ENCODE measurements at places on chromosomes 4 and X.

DNA sequence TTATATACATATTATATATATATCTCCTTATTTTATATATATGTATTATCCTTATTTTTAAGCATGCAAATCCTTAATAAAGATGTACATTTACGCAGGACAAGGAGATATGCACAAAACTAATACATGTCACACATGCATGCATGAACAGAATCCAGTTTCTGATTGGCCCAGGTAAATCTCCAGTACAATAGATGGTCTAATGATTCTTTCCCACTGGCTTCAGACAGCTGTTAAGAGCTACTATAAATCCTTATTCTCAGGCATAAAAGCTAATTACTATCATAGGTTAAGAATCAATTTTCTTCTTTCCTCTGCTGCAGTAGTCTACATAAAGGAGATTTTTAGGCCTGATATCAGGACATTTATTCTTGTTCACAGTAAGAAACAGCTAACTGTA is 689.8 kb downstream of the KCTD8 start:
- DNase-seq: no peak

DNA sequence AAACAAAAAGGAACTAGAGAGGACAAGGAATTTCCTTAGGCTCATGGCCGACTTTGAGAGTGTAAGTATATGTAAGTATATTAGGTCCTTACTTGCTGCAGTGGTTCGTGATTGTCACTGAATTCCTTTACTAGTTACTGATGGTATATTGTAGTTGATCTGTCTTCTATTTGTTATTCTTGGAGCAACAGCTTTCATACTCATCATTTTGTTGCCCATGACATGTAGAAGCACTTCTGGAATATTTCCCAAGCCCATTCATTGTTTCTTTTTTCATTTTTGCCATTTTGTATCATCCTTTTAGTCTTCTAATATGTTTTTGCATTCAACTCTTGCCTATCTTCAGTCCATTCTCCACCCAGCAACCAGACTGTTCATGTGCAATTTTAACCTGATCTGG is 170.0 kb downstream of the ARHGAP10 start:
- DNase-seq: no peak

GRCh38 chr4:95248720-95249425 is 299.9 kb downstream of the UNC5C start:
- no peak for DNase-seq

DNA sequence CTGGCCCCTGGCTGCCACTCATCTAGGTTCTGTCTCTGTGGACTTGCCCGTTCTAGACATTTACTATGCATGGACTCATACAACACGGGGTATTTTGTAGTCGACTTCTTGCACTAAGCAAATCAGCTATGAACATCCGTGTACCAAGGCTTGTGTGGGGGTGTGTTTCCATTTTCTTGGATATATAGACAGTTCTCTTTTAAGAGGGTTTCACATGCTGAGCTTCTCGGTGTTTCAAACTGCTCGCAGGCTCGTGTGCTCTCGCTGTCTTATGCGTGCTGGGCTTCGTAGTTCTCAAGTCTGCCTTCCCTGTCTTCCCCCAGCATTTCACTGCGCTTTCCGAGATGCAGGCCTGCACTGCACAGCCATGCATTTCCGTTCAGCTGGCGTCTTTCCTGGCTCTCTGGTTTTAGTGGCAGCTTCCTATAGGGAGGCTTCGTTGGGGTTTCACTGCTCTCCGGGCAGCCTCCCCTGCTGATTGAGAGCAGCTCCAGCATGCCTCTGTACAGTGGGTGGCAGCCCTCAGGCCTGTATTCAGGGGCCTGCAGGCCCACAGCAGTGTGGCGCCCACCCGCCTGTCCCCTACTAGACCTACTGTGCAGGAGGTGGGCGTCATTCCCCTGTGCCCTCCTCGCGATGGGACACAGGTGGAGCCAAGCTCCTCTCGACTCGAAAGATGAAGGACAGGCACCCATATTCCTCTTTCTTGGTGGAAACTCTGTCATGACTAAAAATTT is 27.6 kb downstream of the ZBTB49 start:
- no peak for DNase-seq

DNA sequence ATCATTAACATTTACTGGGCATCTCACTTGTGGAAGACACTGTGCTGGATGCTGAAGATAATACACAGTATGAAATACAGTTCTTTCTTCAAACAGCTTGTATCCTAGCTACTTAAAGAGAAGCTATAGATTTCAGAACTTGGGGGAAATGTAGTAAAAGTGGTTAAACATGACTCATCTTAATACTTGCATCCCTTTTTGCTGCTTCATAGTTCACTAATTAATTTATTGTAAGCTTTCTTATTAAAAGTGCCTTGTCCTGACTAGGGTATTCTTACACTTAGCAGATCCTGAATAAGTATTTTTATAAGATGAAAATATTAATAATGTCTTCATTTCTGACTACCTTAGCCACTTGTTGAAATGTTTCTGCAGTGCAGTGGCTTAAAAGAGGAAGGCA is 132.8 kb upstream of the STIM2 start:
- DNase-seq: no peak

DNA sequence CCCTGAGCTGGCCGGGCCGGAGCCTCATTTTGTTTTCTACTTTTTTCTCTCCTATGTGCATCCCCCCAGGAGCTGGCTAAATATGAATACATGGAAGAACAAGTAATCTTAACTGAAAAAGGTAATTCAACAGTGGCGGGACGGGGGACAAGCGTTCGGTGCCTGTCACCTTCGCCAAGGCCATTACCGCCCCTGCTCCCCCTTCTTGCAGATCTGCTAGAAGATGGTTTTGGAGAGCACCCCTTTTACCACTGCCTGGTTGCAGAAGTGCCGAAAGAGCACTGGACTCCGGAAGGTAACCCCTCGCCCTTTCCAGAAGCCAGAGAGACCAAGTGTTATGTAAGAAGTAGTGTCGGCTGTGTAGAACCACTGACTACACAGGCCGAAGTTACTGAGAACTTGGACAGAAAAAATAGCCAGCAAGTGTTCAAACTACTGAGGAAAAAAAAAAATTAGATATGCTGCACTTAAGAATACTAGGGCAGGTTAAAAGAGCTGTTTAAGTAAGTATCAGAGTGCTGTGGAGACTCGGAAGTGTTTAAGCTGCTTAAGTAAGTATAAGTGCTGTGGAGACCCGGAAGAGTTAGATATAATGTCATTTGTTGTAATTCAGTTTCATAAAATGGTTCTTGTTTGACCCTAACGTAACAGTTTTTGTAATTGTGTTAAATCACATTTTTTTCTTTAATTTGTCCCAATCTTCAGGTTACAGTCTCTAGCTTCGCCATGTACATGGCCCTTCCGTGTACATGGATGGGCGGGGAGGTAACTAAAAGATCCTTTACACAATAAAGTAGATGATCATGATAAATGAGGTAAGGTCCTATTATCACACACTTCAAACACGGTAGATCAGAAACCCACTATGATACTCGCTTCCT is 856 bp downstream of the SAT1 start:
- no peak for DNase-seq

DNA sequence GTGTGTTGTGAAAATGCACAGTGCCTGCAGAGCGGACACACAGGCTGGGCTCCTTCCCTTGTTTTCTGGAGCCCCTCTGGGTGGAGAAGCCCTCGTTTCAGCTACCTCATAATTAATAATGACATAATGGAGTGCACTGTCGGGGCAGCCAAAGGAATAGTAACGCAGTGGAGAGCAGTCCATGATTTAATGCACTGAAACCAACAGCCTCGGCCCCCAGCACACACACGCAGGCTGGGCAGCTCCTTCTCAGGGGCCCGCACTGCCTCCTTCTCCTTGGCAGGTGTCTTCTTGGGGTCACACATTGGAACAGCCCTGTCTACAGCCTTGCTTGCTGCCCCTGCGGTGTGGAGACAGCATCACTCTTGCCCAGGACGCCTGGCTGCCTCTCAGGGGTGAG is 89.2 kb downstream of the DCTD start:
- DNase-seq: no peak

- DNase-seq: no peak
Observed at GRCh38 chrX:107601326-107601725, 27.0 kb upstream of the PRPS1 start.

DNA sequence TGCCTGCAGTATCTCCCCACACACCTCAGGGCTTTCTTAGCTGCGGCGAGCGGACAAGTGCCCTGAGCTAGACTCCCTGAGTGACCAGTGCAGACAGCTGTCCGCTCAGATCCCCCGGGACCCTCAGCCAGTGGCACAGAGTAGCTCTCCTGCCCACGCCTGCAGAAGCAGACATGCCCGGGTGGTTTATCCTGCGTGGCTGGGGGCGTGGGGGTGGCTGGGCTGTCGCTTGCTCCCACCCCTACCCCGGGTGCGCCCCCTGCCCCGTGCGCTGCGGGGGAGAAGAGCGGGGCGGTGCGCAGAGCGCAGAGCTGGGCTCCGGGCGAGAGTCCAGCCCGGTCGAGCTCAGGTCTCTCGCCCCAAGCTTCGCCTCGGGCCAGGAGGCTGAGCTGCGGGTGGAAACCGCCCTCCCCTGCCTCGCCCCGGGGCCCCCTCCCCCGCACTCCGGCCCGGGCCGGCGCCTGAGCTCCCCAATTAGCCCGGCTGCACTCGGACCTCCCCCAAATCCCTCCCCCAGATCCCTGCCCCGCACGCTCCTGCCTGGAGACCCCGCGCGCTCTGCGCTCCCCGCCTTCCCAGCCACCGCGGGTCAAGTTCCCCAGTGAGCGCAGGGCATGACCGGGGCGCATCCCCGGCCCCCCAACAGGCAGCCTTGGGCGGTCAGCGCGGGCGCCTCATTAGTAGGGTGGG is 11.7 kb upstream of the SHOX start:
- DNase-seq: no peak

DNA sequence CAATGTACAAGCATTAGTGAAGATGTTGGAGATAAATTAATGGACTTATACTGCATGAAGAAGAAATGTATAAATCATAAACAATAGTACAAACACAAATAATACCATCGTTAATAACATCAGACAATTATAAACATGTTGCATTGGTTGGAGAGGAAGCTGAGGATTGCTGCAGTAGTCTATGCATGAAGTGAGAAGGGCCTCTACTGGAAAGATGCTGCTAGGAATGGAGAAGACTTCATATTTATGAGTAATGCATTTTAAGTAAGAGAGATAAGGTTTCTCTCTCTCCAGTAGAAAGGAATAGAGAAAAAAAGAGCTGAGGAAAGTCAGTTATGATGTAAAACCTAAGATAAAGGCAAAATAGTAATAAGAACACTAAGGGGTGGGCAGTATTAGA is 247.8 kb downstream of the GRID2 start:
- DNase-seq: no peak

- no peak for DNase-seq
Observed at GRCh38 chr4:158710814-158711213, 12.4 kb downstream of the PPID start.
